Right renal pelvis (tissue), 4 donors: ENCODE measurements at places on chromosomes 12 and 14.

DNA sequence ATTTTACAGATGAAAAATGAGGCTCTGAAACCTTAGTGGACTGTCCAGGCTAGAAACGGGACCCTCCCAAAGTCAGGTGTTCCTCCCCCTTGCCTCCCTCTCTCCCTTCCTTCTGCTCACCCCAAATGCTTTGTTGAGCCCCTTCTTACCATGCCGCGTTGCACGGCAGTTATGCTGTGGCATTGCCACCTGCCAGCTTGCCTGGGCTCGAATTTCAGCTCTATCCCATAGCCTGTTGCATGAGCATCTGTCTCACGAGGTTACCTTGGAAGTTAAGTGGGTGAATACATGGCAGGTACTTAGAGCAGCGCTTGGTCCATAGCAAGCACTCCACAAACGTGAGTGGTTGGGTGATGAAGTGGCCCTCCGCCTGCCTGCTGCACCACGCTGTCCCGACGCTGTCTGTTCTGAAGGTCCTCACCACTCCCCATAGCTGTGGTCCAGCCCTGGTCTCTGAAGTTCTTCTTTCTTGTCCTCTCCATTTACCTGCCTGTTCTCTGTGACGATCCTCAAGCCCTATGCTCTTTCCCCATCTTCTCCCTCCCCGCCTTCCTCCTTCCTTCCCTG, 269.9 kb downstream of the CACNA1C start:
- no peak for DNase-seq

DNA sequence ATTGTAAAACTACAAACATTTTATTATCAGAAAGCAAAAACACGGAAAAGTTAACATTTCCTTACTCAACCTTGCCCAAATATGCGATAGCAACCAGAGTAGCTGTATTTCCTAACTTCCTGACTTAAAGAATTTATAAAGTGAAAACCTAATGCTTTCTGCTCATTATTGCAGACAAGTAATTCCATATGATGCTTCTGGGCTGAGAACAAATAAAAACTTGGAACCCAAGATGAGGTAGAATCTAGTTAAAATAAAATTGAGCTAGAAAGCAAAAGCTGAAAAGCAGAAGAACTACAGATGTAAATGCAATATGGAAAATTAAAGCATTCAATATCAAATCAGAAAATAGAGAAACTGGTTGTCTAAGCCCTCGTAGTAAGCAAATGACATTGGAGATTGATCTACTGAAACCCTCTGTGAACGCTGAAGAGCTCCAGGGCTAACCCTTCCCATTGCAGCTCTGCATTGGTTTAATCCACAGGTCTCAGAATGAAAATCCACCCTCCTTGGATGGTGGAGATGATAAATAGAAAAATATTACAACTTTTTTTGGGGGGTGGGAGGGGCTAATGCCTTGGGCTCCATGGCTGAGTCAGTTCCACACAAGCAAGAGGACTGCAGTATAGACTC, 40.7 kb downstream of the CORO1C start:
- DNase-seq = no peak

DNA sequence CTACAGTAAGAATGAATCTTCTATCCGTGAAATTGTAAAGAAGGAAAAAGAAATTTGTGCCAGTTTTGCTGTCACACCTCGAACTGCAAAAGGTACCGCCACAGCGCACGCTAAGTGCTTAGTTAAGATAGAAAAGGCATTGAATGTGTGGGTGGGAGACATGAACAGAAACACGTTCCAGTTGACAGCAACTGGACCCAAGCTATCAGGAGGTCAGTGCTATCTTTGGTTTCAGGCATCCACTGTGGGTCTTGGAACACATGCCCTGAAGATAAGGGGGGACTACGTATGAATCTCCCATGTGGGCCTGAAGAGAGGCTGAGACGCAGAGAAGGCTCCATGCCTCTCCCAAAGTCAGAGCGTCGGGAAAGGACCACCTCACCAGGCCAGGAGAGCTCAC, 9.8 kb downstream of the IFFO1 start:
- DNase-seq = no peak

- no peak for DNase-seq
Measured at GRCh38 chr12:65656156-65656882, 168.0 kb upstream of the HMGA2 start.

GRCh38 chr12:318759-319515, 56.3 kb upstream of the SLC6A13 start:
- DNase-seq = no peak

GRCh38 chr12:123683964-123684363, 13.1 kb downstream of the TCTN2 start:
- DNase-seq = no peak
